ENCODE measurements at places on chromosomes 7 and 10. TPM values are rescaled to one million over a fixed set of nuclear protein-coding genes. Genes with fewer than 3 reads are reported as not detected.

Gene EGR2
- 0.34 TPM for total RNA-seq

Gene TECTB
- not detected for total RNA-seq

Gene GPR146
- 1.8 TPM for total RNA-seq

Gene SYT15B
- total RNA-seq, result 0.04 TPM

Gene GIMAP2
- 3.8 TPM for total RNA-seq

Gene ITGB8
- total RNA-seq, result 50.9 TPM

Gene LRMDA
- total RNA-seq, result 4.5 TPM

Gene COL17A1
- total RNA-seq, result 3.7 TPM

Gene LAMB4
- 0.08 TPM for total RNA-seq

Gene CCSER2
- total RNA-seq, result 23.1 TPM

Gene SLC13A4
- total RNA-seq, result not detected

Gene ZNF25
- total RNA-seq, result 1.8 TPM

Gene KLLN
- total RNA-seq, result 0.29 TPM

Gene FAM13C
- 0.16 TPM for total RNA-seq

Gene UTF1
- not detected for total RNA-seq

Gene PRF1
- total RNA-seq, result not detected

All from A375 (cell line).